ENCODE measurements at places on chromosomes 11 and 22.

- no peak for DNase-seq
Measured at GRCh38 chr11:561148-562003, 606 bp downstream of the RASSF7 start.

GRCh38 chr22:23704062-23704461 is 13.2 kb downstream of the RGL4 start:
- DNase-seq: no peak

DNA sequence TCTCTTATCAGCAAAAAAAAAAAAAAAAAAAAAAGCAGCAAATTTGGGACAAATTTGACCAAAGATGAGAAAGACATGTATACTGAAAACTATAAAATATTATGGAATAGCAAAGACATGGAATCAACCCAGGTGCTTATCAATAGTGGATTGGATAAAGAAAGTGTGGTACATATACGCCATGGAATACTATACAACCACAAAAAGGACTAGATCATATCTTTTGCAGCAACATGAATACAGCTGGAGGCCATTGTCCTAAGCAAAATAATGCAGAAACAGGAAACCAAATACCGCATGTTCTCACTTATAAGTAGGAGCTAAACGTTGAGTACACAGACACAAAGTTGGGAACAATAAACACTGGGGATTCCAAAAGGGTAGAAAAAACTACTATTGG is 1.8 kb upstream of the RNF141 start:
- DNase-seq: no peak

GRCh38 chr11:86091566-86091965 is 22.7 kb upstream of the PICALM start:
- DNase-seq: no peak

- no peak for DNase-seq
Measured at GRCh38 chr11:20278727-20279126, 84.8 kb upstream of the HTATIP2 start.

GRCh38 chr22:28102151-28102812 is 183.2 kb upstream of the PITPNB start:
- no peak for DNase-seq

DNA sequence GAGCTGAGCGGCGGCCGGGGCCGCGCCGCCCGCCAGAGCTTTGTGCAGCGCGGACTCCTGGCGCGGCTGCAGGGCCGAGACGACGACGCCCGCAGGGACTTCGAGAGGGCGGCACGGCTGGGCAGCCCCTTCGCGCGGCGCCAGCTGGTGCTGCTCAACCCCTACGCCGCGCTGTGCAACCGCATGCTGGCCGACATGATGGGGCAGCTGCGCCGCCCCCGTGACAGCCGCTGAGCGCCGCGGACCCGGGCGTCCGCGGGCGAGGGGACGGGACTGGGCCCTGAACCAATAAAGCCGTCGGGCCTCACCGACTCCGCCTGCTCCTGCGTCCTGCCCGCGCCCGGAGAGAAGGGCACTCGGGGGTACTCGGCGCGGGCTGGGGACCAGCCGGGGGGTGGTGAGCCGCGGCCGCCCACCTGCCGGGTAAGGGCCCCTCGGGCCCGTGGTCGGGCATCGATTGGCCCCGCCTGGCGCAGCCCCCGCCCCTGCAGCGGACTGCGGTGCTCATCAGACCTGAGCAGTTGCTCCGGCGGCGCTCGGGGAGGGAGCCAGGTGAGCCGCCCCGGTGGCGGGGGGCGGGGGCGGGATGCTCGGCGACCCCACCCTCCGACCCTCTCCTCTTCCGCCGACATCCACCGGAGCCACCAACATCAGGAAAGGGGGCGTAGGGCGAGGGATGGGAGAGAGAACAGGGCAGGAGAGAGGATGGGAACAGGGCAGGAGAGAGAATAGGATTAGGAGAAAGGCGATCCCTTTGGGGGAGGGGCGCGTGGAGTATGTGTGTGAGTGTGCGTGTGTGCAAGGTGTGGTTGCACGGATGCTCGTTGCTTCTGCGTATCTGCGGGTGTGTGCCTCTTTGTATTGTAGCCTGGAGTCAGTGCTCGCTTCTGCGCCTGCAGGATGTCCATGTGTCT is at the start of gene TMEM25:
Gene TMEM25, plus strand, starts transcription at position 510 of the 914 bp plus-strand sequence. CDS start 610 bp downstream, outside the sequence.
- peak; percentile 72 for DNase-seq

- DNase-seq: no peak
Measured at GRCh38 chr22:25540166-25540907, 24.1 kb upstream of the GRK3 start.

- no peak for DNase-seq
Measured at GRCh38 chr11:67255864-67256263, 10.4 kb upstream of the GRK2 start.

- no peak for DNase-seq
Measured at GRCh38 chr11:68881320-68881719, 22.3 kb downstream of the MRPL21 start.

DNA sequence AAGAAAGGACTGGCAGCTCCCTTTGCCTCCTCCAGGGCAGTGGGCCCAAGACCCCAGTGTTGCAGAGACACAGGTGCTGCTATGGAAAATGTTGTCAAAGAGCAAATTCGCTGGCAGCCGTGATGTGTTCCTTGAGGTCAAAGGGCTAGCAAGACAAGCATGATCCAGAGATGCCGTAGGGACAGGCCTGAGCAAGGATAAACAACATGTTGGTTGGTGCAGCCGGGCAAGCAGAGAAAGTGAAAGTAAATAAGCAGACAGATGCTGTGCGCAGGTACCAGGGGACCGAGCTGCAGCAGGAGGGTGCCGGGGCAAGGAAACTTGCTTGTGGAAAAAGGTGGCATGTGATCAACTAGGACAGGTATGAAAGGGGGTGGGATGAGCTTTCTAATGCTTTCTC is 125.5 kb upstream of the NECTIN1 start:
- no peak for DNase-seq

DNA sequence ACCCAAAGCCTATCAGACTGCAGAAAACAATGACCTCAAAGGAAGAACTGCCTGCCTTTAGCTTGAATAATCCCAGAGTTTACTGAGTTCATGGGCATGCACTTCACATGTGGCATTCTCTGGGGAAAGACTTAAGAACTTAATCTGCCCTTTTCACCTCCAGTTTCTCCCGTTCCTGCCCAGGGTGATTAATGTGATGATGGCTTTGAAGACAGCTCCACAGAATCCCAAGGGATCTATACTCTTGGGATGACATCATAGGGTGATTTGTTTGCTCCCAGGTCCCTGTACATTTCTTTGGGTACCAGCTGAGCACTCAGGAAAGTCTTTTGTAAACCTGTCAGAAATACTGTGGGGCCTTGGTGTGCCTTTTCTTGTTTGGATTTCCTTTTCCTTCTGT is 14.0 kb downstream of the FJX1 start:
- DNase-seq: no peak

DNA sequence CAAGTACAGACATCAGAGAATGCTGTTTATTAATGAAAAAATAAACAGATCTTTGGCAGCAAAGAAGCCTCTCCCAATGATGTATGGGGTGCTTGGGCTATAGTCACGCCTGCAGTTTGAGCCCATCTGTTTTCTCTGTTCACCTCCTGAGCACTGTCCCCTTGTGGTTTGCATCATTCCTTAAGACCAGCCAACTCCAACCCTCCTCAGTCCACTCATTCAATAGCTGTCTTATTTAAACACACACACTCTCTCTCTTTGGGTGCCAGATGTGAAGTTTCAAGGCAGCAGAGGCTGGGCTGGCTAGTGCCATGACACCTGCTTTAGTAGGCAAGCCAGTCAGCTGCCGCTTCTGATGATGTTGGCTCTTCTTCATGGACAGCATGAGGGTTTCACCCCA is 58.1 kb downstream of the POLD3 start:
- no peak for DNase-seq

DNA sequence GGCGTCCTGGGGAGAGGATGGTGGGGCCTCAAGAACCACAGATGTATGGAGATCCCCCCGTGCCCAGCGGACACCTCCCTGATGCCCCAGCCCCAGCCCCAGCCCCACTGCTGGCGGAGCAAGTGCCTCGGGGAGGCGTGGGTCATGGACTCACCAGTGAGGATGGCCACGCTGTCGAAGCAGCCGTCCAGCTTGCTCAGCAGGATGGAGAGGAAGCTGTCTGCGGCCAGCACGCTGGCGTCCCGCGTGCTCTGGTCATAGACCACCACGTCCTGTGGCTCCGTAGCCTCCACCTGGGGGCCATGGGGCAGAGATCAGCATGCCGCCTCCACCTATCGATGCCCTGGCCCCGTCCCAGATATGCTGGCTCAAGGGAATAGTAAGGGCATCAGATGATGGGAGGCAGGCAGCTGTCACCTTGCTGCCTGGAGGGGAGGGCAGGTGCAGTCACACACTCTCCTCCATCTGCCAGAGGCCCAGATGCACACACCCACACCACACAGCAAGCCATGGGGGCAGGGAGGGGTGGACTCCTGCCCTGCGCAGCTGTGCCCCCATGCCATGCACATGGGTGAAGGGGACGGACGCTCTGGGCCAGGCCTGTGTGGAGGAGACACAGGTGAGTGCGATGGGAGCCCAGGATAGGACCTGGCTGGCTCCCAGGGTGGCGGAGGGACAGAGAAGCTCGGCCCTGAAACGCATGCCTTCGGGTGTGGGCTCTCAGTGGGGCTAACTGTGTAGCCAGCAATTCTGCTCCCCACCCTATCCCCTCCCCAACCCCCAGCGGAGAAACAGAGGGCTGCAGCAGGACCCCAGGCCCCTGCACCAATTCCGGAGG is 8.2 kb downstream of the DUSP8 start:
- no peak for DNase-seq

DNA sequence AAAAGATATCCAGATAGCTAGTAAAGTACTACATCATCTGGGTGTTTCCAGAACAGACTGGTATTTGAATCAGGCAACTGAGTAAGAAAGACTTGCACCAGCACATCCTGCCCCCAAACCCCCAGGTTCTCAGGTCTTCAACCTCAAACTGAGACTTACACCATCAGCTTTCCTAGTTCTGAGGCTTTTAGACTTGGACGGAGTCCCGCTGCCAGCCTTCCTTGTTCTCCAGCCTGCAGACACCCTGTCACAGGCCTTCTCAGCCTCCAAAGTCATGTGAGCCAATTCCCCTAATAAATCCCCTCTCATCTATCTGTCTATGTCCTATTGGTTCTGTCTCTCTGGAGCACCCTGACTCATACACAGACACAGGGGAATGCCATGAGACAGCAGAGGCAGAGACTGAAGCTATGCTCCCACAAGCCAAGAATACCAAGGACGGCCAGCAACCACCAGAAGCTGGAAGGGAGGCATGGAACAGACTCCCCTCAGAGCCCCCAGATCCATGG is 10.9 kb downstream of the SMCO4 start:
- DNase-seq: no peak

GRCh38 chr11:119318240-119319135 is 1.6 kb upstream of the MCAM start:
- no peak for DNase-seq

- no peak for DNase-seq
Measured at GRCh38 chr11:106413222-106413621, 335.8 kb downstream of the AASDHPPT start.

GRCh38 chr11:116406042-116406441 is 366.7 kb downstream of the BUD13 start:
- no peak for DNase-seq

DNA sequence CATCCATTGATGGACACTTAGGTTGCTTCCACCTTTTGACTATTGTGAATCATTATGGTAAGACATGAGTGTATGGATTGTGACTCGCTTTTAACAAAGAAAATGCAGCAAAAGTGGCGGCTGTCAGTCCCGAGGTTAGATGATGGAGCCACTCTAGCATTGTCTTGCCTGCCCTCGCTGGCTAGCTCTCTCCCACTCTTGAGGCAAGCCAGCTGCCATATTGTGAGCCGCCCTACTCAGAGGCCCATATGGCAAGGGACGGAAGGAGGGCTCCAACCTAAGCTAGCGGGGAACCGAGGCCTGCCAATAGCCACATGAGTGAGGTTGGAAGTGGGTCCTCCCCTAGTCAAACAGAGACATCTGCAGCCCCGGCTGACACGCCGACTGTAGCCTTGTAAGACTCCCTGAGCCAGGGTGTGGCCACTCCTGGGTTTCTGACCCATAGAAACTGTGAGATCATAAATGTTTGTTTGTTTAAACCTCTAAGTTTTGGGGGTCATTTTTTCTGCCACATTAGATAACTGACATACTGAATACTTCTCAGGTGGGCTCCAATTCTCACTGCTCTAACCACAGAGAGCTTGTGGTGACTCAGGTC is 160.2 kb downstream of the LDLRAD3 start:
- no peak for DNase-seq

Measured in activated T-helper 9 cell treated with anti-CD3 and anti-CD28 coated beads, Interleukin-2, amount 50 U/mL, for 16 hours (primary cell).